COLO829 (cell line): ENCODE measurements at places on chromosomes 5 and 9.

DNA sequence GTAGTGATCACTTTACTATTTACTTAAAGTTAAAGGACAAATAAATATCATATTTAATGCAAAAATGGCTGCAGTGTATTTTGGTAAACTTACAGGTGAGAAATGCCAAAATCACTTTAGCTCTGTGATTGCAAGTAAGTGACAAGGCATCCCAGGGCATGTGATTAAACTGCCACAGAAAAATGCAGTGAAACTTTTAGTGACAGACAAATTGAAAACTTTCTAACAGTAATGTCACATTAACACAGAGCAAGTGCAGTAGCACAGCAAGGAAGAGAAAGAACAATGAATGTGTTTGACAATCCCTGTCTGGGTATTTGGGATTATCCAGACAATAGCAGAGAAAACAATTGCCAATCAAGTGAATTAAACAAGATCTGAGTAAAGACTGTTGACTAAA is 606.8 kb downstream of the SLCO4C1 start:
- DNase-seq: no peak

- DNase-seq: no peak
Observed at GRCh38 chr9:123945532-123945931, 15.6 kb upstream of the DENND1A start.

- DNase-seq: no peak
Observed at GRCh38 chr9:8668231-8668630, 868.7 kb upstream of the DMAC1 start.

DNA sequence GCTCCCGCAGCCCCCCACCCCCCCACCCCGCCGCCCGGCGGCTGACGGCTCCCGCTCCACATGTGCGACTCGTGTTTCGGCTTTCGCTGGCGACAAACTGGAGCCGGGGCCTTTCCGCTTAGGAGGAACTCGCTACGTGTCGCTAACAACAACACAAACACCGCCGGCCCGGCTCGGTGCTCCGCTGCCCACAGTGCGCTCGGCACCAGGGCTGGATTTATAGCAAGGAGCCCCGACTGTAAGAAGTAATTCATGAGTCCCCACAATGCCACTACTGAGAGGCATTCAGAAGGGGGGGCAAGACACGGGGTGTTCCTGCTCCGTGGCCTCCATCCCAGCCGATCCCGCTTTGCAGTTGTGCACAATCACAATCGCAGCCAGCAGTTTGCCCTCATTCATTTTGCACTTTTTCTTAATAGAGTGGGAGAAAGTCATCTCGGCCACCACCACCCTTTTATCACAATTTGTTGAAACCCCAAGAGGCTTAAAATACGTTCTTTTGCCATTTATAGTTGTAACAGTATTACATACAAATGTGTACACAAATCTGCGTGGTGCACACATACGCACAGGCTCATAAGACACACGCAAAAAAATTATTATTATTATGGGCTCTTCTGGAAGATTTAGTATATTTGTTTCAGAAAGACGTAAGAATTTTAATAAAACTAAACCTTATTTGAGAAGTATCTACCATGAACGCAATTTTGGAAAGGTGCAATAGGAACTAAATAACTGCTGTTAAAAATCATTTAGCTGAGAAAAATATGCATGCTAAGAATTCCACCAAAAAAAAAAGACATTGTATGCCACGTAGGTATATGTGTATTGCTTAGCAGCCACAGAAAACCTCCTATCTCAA is 48.1 kb downstream of the EBF1 start:
- DNase-seq: no peak

DNA sequence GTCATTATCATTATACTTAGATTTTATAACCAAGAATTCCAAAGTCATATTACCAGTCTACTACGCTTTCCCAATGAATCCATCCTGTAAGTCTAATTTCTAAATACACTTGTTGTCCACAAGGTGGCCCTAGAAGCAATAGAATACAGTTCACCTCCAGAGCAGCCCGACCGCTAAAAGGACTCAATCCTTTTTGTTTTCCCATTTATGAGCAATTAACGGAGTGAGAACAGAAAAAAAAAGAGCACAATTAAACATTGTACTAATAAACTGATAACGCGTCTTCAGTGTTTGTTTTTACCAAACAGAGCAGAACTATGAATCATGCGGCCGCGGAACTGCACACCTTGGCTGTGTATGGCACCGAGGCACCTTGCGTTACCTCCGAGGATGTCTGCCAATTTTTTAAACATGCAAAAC is 160.7 kb upstream of the DAPK1 start:
- DNase-seq: peak; percentile 62

GRCh38 chr5:39605588-39606575 is 181.1 kb upstream of the DAB2 start:
- no peak for DNase-seq

GRCh38 chr5:74186356-74187315 is 453.9 kb downstream of the ENC1 start:
- no peak for DNase-seq

DNA sequence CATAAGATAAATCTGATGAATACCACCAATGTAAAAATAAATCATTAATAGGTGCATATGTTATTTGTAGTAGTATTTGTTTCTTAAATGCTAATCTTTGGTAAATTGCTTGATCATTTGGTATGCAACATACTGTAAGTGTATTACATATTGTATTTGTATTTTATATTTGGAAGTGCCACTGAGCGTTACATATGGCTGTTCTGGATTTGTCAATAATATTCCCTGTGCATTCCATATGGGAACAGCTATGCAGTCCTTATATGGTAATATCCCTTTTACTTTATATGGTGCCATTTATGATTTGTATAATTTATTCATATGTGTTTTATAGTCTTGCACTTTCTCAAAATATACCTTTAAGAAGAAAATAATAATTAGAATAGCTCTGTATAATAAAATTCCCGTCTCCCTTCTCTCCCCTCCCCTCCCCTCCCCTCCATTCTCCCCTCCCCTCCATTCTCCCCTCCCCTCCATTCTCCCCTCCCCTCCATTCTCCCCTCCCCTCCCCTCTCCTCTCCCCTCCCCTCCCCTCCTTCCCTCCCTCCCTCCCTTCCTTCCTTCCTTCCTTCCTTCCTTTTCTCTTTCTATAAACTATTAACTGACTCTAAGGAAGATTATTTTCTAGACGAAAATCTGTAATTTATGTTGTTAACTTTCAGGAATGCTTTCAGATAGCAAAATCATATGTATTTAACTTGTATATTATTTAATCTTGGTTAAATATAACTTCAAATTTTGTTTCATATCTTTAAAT is 241.4 kb downstream of the CSNK1G3 start:
- DNase-seq: no peak

DNA sequence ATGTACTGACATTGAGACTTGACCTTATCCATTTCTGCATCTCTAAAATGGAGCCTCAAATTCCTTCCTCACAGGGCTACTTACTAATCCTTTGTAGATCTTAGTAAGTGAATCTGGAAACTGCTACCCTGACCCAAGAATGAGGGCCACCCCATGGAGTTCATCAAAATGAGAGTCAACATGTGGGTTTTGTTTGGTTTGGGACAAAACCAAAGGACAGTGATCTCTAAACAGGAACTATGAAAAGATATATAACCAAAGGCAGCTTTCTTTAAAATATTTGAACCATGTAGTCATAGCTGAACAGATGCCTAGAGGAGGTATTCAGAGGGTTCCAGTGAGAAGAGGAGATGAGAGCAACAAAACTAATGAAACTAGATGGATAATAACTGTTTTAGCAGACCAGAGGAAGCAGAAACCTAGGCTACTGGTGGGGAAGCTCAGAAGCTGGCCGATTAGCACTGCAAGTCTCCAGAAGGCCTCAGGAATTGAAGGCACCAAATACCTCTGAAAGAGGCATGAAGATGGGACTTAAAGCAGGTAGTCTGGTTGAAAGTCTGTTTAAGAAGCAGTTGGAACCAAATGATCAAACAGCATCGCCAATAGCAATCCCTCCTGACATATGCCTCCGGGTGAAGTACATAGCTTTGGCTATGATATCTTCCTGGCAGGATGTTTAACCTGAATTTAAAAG is 45.8 kb downstream of the THOC3 start:
- DNase-seq: no peak

DNA sequence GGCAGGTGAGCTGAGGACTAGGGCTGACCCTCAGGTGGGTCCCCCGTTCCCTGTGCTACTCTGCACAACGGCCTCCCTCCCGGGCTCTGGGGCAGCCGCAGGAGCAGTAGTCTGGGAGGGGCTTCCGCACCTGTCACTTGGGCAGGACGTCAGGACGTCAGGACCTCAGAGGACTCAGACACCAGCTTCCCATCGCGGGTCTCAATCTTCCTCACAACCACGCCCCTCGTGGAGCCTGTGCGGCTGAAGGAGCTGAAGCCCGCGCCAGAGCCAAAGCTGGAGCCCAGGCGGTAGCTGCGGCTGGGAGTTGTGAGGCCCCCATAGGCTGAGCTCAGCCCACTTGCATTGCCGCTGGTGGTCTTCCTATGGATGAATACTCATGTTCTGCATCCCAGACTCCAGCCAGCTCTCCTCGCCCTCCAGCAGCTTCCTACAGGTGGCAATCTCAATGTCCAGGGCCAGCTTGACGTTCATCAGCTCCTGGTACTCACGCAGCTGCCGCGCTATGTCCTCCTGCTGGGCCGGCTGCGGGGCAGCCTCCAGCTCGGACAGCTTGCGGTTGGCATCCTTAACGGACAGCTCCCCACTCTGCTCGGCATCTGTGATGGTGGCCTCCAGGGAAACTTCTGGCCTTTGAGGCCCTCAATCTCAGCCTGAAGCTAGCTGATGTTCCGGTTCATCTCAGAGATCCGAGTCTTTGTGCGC is 381.4 kb upstream of the RGMB start:
- DNase-seq: no peak

- no peak for DNase-seq
Observed at GRCh38 chr9:37997636-37998374, 71.2 kb downstream of the SHB start.

- DNase-seq: no peak
Observed at GRCh38 chr9:3887786-3888496, 362.1 kb upstream of the RFX3 start.

GRCh38 chr5:62558941-62559340 is 19.7 kb upstream of the LRRC70 start:
- no peak for DNase-seq

DNA sequence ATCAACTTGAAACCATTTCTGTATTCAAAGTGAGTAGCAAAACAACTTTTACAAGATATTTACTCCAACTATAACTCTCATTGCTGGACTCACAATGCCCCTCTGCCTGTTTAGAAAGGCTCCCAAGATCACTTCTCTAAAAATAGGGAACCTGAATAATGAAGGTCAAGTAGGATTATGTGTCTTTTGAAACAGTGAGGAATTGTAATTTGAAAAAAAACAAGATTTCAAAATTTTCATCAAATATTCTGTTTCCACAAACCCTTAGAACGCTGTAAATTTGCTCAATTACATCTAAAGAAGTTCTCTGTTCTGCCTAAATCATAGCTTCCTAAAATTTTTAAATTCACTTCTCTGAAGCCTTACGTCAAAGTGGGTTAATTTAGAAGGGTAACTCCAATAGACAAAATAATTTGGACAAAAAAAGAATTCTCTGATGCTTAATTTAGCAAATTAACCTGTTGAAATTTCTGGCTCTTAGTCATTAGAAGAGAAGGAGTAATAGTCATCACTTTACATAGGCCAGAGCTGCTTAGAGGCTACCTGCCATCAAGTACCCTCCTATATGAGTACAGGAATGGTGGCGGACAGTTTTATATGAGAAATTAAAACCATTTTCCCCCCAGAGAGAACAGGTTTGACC is 4.0 kb downstream of the ELL2 start:
- no peak for DNase-seq

DNA sequence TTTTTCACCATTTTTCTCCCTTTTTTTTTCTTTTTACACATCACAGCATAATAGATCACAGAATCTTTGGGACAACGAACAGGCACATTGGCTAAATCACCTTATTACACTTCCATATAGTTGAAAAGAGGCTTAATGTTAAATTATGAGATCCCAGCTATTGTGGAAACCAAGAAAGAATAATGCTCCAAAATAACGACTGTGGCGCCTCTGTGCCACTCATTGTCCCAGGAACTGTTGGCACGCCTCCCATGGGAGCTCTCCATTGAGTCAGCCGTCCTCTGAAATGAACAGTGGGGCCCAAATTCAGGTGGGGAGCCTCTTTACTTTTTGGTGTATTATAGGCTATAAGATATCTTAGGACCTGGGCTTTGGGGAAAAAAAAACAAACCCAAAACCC is 82.2 kb upstream of the NFIB start:
- DNase-seq: no peak

DNA sequence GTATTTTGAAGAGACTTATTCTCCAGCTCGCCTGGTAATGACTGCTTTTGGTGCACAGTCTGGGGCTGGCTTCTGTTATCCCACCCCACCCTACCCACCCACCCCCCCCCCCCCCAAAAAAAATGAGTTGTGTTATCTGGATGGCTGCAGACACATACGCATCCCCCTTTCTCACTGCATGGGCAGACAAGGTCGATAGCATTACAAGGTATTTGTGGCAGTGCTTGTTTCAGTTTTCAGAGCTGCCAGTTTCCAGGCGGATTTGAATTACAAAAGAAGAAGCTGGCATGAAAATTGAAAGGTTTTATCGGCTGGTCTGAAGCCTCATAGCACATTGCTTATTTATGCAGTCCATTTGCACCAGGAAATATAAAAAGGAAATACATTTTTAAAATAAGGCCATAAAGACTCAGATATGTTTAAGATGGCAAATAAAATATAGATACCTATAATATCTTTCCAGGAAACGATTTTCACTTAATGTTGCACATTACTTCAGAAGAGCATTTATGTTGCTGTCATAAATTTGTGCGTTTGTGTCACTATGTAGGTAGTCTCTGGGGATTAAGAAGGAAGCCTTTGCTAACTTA is 85.1 kb upstream of the GRHPR start:
- DNase-seq: no peak

DNA sequence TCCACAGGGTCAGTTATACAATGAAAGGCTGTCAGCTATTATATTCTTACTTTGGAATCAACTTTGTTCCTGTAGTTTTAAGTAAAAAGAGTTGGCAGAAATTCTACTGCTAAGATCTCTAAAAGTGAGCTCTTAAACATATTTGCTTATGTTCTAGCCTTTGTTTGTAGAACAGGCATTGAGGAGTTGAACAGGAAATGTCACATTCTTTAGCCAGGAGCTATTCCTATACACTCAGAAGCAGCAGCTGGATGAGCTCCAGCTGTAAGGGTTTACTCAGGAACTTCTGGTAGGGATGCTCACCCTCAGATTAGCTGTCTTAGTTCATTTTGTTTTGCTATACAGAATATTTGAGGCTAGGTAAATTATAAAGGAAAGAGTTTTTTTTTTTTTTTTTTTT is 22.4 kb upstream of the SPINK14 start:
- DNase-seq: no peak

DNA sequence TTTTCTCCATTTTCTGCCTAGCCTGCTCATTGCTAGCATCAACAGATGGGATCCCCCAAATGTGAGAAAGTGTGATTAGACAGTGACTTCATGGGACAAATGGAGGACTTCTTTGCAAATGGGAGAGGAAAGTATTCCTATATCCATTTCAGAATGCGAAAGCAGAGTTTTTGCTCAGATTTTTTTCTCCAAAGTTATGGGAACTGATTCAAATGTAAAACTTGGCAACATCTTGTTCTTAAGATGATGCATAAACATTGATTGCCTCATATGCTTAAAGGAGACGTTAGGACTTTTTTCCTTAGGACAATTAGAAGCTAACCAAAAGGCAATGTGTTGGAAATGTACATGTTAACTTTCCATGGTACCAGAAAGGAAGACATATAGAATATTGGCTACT is 704.3 kb upstream of the ZNF608 start:
- DNase-seq: no peak
